ENCODE measurements at places on chromosomes 11 and 22.
A peak's percentile ranks its signal among the peaks of the same experiment; 100 is the strongest.

- no peak for DNase-seq
These were observed 75.0 kb downstream of the CDKN1C start for GRCh38 chr11:2810411-2811205.

- DNase-seq = no peak
These were observed 28.5 kb upstream of the ELF5 start for GRCh38 chr11:34542089-34542488.

DNA sequence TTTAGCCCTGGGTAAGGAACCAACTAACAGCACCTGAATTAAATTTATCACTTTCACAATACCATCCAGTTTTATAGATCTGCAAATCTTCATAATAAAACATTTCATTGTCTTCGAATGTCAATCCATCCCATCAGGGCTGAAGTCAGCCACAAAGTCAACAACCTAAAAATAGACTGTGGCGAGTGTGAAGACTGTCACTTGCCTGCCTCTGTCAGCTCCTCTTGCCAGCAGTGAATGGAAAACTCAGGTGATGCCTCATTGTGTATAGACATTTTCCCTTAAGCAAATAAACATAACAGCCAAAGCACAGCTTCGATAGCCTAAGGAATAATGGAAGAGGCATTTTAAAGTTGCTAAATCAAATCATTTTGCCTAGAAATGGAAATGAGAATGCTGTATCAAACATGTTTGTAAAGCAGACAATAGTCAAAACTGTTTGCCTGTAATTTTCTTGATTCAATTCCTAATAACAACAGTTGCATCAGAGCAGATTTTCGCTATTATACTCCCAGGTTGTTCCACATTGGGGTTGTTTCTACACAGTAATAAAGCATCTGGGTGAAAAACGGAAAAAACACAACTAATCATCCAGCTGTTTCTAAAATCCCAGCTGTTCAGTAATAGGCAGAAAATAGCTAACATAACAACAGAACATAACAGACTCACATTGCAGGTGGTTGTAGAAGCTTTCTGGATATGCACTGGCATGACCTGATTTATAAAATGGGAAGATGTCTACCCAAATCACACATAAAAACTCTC lies 15.7 kb downstream of the KCNA4 start:
- no peak for DNase-seq

- no peak for DNase-seq
These were observed 609.9 kb downstream of the BUD13 start for GRCh38 chr11:116162886-116163230.

DNA sequence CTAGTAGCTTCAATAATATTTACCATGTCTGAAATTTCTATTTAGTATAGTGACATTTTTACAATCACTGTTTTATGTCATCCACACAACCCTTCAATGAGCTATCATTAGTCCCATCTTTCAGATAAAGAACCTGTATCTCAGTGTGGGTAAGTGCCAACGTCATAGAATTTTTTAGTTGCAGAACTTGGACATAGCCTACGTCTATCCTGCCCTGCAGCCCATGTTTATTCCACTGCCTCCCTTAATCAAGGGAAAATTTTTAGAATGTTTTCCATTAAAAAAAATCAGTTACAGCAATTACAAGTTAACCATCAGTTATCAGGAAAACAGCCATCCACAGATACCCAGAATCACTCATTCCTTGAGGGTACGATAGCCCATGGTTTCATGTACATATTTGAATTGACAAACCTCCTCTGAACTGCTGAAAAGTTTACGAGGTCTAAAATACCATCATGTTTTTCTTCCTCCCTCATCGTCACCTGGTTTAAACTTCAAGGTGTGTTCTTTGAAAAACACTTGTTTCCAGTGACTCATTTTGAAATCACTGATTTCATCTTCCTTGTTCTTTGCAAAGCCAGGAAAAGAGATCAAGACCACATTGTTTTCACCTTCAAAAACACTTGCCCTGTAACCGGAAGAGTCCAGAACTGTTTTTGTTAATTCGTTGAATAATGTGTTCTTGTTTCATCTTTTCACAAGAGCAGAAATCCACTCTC lies 100.9 kb downstream of the FAM76B start:
- no peak for DNase-seq

- no peak for DNase-seq
These were observed 770 bp downstream of the METTL15 start for GRCh38 chr11:28108958-28109357.

- DNase-seq = no peak
These were observed 162.1 kb upstream of the RASSF10 start for GRCh38 chr11:12846786-12847615.

DNA sequence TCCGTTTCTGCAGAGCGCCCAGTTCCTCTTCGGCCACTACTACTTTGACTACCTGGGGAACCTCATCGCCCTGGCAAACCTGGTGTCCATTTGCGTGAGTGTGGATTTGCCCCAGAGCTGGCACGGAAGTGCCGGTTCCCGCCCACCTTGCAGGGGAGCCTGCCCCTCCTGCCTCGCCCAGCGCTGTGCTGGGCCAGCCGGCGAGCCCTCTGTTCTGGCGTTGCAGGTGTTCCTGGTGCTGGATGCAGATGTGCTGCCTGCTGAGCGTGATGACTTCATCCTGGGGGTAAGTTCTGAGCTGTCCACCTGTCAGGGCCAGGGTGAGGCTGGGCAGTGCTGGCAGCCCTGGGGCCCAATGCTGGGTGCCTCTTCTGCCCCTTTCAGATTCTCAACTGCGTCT lies 29.8 kb downstream of the TPCN2 start:
- no peak for DNase-seq

GRCh38 chr11:88886796-88887195 lies 179.0 kb downstream of the GRM5 start:
- no peak for DNase-seq

DNA sequence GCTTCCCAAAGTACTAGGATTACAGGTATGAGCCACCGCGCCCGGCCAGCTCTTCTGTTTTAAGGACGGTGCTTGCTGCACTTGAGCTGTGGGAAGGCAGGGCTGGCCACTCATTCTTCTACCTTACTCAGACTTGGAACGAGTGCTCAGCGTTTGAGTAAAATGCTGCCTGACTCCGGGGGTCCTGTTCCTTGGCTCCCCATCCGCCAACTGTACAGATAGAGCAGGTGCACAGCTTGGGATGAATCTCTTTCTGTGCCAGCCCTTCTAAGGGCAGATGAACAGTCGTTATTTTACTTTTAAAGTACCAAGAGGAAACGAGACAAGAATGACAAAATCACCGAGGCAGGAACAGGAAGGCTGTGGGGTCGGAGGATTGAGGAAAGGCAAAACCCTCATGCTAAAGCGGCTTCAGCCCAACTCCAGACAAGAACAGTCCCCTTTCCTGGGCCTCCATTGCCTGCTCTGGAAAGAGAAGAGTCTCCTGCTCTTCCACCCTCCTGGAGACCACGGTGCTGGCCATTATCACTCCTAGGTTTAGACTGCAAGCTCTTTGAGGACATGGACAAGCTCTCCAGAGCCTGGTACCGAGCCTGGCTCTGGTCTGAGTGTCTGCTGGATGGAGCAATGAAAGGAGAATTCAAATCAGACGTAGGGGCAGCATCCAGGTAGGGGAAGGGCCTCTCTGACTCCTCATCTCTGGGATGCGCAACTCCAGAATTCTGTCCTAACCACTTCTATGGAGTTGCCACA lies 1.1 kb upstream of the SUN2 start:
- DNase-seq = no peak

DNA sequence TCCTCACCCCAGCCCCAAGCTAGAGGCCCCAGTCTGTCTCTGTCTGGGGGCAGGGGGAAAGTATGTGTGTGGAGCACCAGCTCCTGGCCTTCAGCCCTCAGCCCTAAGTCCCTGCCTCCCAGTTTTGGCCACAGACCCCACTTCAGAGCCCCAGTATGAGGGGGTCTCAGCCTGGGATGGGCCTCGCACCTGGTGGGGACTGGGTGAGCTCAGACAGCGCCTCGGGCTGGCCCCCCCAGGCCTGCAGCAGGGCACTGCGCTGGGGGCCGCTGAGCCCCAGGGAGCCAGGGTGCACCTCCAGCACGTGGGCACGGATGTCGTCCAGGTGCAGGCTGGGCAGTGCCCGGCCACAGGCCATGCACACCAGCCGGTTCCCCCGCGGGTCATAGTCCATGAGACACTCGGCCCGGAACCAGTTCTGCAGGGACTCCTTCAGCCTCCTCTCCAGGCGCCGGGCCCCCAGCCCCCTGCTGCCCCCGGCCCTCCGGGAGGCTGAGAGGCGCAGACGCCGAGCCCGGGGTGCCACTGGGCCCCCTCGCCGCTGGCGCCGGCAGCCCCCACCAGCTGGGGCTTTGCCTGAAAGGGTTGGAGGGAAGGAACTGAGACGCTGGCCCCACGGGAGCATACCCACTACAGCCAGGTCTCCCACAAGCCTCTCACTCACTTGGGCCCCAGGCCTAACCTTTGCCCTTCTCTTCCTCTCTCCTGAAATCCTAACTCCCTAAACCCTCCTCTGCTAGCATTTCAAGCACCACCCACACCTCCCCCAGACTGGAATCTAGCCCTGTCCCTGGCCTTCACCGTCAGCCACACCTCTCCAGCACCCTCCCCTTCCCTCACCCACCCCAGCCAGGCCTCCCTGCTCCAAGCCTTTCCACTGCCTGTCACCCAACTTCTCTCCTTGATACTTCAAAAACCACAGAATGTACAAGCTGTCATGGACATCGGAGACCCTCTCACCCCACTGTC lies 3.6 kb downstream of the ZFTA start:
- no peak for DNase-seq

GRCh38 chr11:64011371-64011770 lies 24.4 kb upstream of the FLRT1 start:
- no peak for DNase-seq

DNA sequence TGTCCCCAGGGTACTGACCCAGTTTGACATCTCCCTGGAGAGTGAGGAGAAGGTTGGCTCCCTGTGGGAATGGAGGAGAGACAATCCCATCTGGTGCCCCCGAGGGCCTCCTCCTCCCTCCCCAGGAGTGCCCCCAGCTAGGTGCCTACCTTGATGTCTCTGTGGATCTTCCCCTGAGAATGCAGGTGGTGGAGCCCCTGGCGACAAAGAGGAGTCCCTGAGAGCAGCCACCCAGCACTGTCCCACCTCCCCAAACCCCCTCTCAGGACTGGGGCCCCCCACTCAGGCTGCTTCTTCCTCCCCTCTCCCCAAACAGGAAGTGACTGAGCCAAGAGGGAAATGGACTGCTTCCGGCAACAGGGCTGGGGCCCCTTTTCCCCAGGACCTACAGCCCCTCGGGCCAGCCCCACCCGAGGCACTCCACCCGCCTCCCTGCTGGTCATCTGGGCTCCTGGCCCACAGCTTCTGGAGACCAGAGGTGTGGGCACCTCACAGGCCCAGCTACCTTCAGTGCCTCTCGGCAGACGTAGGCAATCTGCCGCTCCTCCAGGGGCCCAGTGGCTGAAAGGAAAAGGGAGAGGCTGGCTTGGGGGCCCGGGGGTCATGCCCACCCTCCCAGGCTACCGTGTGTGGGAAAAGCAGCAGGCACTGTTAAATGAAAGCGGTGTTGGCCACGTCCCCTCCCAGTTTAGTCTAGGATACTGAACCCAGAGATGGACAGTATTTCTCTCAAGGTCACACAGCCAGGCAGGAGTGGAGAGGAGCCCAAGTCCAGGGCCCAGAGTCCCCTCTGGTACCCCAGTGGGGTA lies 1.2 kb downstream of the MAP4K2 start:
- no peak for DNase-seq

DNA sequence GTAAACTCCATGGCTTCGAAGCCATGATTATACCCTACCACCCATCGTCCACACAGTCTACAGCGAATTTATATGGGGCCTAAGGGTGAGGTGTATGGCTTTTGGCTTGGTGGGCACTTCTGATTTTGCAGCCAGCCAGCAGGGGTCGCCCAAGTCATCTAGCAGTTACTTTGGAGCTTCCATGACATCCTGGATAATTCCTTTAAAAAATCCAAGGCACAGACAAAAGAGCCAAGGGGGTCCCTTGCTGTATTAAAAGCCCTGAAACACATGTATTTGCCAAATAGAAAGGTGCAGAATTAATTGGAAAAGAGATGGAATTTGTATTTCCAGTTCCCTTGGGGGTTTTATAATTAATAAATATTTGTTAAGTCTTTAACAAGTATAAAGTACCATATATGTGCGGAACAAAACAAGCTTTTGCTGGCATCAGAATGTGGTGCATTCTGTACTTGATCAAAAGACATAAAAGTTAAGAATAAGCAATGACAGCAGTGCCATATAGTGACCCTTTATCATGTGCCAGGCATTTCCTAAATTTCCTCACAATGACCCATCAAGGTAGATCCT lies 132.8 kb upstream of the PITPNB start:
- peak; percentile 39 for DNase-seq

DNA sequence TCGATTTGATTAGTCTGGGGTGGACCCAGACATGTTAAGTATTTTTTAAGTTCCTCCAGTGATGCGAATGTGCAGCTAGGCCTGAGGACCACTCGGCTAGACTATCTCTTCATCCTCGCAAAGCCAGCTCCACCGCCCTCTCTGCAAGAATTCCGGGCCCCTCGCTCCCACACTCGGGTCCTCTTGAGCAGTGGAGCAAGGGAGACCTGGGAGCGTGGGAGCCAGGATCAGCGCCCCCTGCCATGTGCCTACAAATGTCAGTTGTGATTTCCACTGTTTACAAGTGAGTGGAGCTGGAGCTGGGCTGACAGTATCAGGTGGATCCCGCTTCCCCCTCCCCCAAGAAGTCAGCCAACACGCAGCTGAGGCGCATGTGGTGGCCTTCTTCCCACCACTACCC lies 6.7 kb downstream of the B3GNT6 start:
- DNase-seq = no peak

DNA sequence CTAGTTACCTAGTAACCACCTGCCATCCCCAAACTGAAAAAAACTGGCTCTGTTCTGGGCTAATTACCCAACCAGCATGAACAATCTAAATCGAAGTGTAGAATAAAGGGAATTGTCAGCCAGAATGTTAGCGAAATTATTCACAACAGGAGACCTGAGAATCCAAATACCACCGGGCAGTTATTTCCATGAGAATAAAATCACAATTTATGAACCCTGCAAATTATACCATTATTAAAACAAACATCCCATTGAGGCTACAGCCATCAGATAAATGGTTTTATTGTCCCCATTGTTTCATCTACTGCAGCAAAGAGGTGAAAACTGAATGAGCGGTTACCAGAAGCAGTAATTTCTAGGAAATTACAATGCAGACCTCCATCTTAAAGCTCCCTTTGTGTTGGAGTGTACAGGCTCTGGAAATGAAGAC lies 21.7 kb downstream of the FAM168A start:
- DNase-seq = no peak

- DNase-seq = no peak
These were observed 1.7 kb upstream of the ANO3 start for GRCh38 chr11:26330262-26330661.

- DNase-seq = no peak
These were observed 35.4 kb upstream of the CRTAM start for GRCh38 chr11:122802876-122803275.

GRCh38 chr11:13260201-13260962 lies 17.2 kb upstream of the BMAL1 start:
- no peak for DNase-seq

GRCh38 chr11:61162092-61162941 lies 1.1 kb upstream of the VPS37C start:
- no peak for DNase-seq
